ENCODE measurements at places on chromosomes 13 and 19.

DNA sequence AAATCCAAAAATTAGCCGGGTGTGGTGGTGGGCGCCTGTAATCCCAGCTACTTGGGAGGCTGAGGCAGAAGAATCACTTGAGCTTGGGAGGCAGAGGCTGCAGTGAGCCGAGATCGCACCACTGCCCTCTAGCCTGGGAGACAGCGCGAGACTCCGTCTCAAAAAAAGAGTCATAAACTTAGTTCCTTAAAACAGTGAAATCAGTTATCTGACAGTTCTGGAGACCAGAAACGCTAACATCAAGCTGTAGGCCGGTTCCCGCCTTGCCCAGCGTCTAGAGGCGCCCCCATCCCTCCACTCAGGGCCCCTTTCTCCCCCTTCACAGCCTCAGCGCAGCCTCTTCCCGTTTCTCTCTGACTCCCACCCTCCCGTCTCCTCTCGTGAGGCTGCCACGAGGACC is 11.9 kb downstream of the ADAT3 start:
- DNase-seq, result no peak

DNA sequence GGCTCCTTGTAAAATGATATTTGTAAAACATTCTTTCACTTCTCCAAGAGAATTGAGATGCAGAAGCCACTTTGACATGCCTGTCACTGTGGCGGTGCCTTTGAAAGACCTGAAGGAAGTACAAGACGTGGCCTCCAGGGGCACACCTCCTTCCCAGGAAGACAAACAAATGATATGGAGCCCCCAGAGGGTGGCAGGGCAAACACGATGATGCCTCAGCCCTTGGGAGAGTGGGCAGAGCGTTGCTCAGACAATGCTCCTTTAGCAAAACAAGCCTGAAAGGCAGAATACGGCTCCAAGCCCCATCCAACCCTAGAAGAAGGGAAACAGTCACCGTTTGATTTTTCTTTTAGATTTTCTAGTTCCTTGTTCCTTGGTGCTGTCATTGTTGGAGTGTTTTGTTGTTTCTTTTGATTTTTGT is 9.2 kb upstream of the ATP12A start:
- peak; percentile 60 for DNase-seq

DNA sequence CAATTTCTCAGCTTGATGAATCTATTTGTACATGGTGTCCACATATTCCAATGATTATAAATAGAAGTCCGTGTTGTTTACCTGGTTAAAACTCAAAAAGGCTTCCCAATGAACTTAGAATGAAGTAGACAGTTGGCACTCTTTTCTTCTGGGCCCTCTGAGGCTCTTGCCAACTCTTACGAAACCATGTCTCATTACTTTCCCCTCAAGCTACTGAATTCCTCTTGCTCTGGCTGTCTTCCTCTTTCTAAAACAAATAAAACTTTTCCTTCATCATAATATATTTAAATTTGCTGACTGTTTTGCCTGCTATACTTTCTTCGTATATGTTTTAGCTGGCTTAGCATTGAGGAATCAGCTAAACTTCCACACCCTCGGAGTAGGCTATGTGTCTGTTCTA is 139.7 kb downstream of the SLITRK6 start:
- DNase-seq, result no peak

- peak; percentile 56 for DNase-seq
Observed at GRCh38 chr19:1295169-1296012, 9.7 kb downstream of the EFNA2 start.

DNA sequence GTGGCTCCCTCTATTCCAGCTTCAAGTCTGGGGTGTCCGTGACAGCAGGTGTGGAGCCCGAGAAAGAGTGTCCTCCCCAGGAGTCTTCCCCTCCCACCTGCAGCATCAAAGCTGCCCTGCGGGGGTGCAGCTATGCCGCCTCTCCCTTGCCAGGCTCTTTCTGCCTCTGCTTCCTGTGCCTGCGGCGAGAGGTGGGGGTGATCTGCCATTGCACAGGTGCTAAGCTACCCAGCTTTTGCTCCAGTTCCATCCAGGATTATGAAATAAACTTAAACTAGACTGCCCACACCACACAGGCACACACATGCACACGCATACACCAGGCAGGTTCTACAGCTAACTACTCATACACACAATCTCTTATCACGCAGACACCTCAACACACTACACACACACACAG is 104.7 kb upstream of the CLDN10 start:
- no peak for DNase-seq

GRCh38 chr19:15177269-15178116 is 23.3 kb downstream of the NOTCH3 start:
- DNase-seq, result peak; percentile 90

GRCh38 chr13:36981156-36981743 is 17.9 kb downstream of the ALG5 start:
- DNase-seq, result no peak

DNA sequence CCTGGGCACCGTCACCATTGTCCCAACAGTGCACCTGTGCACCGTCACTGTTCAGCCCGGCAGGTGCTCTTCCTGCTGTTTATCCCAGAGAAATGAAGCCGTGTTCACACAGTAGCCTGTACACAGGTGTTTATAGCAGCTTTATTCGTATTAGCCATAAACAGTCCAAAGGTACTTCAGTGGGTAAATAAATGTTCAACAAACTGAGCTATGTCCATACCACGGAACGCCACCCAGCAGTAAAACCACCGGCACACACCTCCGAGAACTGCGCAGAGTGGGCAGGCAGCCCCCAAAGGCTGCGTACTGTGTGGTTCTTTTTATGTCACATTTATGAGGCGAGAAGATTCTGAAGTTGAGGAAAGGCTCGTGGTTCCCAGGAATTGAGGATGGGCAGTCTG is 44.9 kb upstream of the DCUN1D2 start:
- no peak for DNase-seq

DNA sequence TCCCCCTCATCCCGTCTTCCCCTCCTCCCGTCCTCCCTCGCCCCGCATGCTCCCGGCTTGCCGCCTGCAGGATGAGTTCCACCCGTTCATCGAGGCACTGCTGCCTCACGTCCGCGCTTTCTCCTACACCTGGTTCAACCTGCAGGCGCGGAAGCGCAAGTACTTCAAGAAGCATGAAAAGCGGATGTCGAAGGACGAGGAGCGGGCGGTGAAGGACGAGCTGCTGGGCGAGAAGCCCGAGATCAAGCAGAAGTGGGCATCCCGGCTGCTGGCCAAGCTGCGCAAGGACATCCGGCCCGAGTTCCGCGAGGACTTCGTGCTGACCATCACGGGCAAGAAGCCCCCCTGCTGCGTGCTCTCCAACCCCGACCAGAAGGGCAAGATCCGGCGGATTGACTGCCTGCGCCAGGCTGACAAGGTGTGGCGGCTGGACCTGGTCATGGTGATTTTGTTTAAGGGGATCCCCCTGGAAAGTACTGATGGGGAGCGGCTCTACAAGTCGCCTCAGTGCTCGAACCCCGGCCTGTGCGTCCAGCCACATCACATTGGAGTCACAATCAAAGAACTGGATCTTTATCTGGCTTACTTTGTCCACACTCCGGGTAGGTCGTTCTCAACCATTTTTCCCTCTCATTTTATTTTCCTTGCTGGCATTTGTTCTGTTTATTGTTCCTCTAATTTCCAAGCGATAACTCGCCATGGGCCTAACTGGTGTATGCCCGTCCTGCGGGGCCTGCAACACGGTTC is 29.8 kb downstream of the NFIX start:
- DNase-seq, result no peak

- no peak for DNase-seq
Observed at GRCh38 chr13:110300090-110300815, 6.7 kb downstream of the COL4A1 start.

DNA sequence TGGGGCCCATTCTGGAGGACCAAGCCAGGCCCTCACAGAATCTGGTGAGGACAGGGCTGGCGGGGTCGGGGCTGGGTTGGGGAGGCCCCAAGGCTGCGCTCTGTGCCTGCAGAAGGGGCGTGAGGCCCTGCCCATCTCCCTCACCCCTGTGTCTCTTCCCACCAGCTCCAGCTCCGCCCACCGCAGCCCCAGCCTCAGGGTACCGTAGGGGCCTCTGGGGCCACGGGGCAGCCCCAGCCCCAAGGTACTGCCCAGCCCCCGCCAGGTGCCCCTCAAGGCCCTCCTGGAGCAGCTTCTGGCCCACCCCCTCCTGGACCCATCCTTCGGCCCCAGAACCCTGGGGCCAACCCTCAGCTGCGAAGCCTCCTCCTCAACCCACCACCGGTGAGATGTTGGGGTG is 15.4 kb upstream of the PTOV1 start:
- DNase-seq, result no peak

DNA sequence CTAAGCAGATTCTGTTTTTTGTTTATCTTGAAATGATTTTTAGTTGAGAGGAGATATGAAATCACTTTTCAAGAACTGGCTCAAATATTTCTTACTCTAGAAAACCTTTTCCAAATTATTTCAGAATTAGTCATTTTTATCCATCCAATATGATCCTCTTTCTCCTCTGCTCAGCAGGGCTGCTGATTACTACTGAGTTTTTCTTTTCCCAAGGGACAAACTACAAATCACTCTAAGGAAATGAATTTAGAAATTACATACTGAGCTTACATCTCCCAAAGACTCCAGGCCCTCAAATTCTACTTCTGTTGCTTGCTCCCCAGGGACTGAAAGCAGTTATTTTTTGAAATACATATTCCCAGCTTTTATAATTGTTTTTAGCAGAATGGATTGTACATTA is 87.4 kb upstream of the UFM1 start:
- DNase-seq, result no peak

GRCh38 chr13:41460930-41461329 is 3.6 kb downstream of the RGCC start:
- no peak for DNase-seq

DNA sequence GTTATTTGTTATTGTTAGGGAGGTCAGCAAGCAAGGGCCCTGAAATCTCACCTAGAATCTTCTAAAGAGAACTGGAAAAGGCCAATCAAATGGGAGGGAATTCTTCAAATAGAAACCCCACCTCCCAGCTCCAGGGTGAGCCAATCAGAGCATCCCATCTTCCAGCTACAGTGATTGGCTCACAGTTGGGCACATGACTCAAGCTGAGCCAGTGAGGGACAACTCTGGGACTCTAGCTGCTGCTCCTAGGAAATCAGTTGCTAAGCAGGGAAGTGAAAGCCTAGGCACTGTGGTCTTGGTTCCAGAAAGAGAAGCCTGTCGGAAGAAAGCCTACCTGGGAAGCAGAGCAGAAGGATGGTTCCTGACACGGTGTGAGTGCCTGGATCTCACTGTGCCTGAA is 13.4 kb downstream of the TM6SF2 start:
- DNase-seq, result no peak

GRCh38 chr13:94343243-94343585 is 136.3 kb downstream of the DCT start:
- DNase-seq, result no peak

DNA sequence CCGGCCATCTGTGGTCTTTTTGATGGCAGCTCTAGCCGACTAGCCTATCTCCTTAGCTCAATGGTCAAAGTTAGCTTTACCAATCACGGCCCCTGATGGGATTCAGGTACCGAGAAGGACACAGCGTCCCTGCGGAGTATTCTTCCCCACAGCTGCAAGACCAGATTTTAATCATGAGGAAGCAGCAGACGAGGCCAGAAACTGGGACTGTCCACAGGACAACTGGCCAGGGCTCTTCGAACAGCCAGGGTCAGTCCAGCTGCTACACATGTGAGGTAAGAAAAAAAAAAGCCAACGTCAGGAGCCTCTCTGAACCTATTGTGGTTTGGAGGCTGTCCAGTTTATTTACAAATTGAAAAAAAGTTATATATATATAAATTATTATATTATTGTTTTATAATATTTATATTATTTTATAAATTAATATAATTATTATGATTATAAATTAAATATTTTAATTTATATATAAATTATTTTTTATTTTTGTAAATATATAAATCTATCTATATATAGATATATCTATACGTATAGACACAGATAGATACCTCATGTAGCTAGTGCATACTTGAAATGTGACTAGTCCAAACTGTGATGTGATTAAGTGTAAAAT is 10.8 kb downstream of the RINL start:
- no peak for DNase-seq

- peak; percentile 55 for DNase-seq
Observed at GRCh38 chr19:46618670-46619231, 6.1 kb downstream of the PTGIR start.

DNA sequence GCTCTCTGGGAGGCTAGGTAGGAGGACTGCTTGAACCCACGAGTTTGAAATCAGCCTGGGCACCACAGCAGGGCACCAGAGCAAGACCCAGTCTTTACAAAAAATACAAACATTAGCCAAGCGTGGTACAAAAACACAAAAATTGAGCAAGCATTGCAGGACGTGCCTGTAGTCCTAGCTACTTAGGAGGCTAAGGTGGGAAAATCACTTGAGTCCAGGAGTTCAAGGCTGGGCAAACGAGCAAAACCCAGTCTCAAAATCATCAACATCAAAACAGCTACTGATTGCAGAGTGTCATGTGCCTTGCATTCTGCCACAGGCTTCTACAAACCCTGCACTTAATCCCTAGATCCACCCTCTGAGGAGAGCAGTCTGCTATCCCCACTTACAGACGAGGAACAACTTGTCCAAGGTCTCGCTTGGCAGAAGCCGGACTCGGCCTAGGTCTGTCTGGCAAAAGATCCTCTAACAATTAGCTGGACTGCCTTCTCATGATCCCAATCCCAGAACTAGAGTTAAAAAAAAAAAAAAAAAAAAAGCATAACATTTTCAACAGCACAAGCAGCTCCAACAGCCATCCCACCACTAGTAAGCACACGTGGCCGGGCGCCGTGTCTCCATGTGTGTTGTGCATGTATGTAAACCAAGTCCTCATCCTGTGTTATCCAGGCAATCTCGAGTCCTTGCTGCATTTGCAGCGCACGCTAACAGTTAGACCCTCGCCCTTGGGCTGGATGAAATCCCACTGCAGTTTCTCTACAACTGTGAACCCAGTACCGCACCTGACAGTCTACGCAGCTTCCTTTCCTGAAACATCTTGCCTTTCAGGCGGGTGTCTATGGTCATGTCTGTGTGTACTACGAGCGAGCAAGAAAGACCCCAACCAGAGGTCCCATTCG is 2.0 kb downstream of the PPP6R1 start:
- DNase-seq, result peak; percentile 45

DNA sequence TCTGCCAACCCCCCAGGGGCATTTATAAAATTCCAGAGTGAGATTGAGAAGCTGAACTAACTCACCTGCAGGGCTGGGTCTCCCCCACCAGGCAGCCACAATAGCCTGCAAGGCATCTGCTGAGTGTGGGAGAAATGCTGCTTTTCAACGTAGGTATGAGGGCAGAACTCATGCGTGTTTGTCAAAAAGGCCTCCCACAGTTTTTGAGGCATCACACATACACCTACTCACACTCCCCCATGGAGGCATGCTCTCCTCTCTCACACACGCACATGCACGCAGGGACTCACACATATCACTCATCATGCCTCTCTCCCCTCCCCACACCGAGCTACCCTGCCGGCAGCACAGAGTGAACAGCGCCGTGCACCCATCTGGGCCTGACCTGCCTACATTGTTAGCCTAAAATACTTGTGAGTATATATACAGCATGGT is 390.5 kb downstream of the FGF9 start:
- DNase-seq, result peak; percentile 76

DNA sequence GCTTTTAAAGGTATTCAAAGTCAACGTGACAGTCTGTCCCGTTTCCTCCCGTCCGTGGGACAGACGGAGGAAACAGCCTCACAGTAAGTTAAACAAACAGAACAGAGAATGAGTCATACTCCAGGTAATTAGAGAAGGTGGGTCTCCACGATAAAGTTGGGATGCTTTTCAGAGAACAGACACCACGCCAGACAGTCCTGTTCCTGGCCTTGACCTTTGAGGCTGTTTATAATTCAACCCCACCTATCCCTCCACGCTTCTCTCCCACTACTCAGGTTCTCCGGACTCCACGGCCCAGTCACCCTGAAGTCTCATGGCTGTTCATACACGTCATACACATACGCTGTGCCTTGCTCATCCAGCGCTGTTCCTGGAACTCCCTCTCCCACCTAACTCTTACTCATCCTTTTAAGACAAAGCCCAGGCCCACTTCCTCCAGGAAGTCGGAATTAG is 42.5 kb downstream of the ARHGEF18 start:
- no peak for DNase-seq
